ENCODE measurements at places on chromosomes 1 and 21.

DNA sequence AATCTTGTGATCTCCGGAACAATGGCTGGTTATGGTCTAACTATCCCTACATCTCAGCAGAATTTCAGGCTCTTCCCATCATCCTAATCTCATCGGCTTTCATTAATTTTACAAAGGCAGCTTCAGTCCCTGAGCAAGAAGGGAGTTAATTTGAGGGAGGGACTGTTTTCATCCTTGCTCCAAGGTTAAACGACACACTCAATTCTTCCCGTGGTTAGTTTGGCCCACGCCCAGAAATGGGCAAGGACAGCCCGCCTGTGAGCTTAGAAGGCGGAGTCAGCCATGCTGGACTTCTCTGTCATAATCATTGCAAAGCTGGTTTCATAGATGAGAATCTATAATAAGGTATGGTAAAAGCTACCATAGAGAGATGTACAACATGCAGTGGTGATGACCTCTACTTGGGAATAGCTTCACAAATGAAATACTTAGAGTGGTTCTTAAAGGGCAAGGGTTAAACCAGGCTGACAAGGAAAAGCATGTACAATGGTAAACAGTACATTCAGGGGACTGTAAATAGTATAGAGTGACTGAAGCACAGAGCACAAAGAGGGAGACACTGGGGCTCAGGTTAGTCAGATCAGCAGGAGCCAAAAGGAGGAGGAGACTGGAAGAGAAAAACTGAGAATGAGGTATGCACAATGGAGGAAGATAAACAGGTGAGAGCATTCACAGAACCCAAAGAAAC is 108.8 kb downstream of the SMYD3 start:
- DNase-seq, result no peak

- DNase-seq, result no peak
These were observed 263.9 kb downstream of the NTNG1 start for GRCh38 chr1:107404756-107405155.

- no peak for DNase-seq
These were observed 2.6 kb downstream of the LEFTY1 start for GRCh38 chr1:225886159-225887029.

DNA sequence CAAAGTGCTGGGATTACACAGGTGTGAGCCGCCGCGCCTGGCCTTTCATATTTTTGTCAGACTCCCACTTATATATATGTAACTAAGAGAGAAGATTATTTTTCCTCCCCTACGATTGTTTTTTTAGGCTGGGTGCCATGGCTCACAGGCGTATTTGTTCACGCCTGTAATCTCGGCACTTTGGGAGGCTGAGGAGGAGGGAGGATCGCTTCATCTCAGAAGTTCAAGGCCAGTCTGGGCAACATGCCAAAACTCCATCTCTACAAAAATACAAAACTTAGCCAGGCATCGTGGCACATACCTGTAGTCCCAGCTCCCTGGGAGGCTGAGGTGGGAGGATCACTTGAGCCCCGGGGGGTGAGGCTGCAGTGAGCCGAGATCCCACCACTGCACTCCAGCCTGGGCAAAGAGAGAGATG is 23.9 kb upstream of the ITLN2 start:
- no peak for DNase-seq

GRCh38 chr1:178609015-178609414 is 96.1 kb downstream of the TEX35 start:
- DNase-seq, result peak; percentile 48

DNA sequence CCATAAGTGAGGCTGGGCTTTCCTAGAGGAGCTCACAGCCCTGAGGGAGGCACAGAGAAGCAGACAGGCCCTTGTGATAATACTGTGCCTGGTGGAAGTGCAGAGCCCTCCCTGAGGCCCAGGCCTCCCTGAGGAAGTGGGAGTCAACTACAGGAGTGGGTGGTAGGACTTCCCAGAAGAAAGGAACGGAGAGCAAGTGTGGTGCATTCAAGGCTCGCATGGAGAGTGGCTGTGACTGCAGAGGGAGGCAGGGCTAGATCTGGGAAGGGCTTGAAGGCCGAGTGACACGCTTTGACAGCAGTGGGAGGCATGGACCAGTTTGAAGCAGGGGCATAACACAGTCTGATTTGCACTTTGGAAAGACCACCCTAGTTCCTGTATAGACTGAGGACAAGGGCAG is 37.3 kb downstream of the AZIN2 start:
- no peak for DNase-seq

- DNase-seq, result no peak
These were observed 4.2 kb downstream of the TMEM51 start for GRCh38 chr1:15157524-15158399.

DNA sequence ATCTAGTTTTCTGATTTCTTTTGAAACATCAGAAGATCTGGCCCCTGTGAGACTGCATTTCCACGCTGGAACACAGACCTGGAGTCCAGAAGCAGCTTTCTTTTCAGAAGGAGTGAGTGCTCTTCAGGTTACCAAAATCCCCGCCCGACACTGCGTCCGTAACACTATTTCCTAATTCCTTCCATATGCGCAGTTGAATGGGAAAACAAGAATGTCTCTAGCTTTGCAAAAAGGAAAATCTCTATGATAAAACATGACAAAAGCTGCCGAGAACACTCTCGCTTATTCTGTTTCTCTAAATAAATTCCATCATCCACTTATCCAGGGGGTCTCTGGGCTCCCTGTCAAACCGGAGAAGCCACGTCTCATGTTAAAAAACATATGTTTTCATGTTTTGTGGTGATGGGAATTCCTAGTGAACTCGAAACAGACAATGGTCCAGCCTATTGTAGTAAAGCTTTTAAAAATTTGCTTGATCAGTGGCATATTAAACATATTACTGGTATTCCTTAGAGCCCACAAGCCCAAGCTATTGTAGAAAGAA is 67.7 kb downstream of the PLD5 start:
- DNase-seq, result no peak

DNA sequence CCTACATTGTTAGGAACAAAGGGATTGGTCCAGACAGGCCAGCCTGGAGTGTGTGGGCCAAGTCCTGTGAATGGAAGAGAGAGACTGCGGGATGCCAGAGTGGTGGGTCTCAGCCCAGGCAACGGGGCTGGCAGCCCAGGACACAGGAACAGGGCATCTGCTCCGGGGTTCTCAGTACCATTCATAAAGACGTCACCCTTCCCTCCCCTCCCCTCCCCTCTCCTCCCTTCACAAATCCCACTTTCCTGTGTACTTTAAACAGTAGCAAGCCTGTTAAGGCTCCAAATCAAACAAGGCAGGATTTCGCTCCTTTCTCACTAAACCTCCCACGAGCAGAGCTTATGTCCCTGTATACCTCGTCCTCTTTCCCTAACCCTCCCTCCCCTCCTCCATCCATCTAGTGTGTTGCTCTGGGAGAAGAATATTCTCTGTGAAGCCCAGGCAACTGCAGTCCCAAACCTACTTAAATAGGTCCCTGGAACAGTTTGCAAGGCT is 4.2 kb upstream of the PLXNA2 start:
- DNase-seq, result no peak

DNA sequence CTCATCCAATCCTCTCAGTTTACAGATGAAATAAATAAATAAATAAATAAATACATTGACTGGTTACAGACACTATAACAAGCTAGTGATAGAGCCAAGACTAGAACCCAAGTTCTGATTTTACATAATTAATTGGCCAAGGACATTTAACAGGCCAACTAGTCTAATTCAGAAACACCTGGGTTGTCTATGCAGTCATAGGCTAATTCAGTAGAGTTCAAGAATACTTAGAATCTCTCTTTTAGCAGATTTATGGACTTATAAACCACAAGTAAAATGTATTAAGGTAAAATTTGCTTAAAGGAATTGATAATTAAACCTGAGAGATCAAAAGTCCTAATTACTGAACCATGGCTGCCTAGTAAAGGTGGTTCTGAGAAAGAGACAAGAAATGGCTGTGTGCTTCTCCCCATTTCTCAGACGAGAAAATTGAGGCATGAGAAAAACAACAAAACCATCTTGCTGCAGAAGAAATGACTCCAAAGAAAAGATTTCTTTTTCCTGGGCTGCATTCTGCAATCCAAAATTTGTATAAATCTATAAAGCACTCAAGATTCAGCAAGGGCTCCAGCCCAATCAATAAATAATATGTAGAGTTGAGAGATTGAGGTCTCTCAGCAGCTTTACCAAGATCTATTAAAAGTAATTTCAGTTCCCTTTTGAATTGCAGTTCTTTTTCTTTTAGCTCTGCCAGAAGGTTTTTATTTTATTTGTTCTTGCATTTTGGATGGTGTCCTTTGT is 98.3 kb downstream of the DUSP10 start:
- no peak for DNase-seq

DNA sequence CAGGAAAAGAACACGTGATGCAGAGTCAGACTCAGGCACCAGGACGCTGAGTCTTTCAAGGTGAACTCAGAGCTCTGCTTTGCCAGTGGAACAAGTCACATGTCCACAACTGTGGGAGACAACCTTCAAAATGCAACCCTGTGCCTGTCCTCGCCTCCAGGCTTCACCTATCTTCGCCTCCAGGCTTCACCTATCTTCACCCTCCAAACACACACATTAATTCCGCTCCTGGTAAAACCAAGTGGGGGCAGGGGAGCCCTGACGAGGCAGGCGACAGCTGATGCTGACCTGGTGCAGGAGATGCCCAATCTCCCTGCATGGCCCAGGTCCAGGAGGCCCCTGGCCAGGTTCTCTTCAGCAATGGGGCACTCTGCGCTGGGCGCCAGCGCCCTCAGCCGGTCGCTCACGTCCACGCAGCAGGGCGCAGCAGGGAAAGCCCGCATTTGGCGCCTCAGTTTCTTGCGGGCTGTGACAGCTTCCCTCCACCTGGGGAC is 28.0 kb upstream of the LSS start:
- no peak for DNase-seq

DNA sequence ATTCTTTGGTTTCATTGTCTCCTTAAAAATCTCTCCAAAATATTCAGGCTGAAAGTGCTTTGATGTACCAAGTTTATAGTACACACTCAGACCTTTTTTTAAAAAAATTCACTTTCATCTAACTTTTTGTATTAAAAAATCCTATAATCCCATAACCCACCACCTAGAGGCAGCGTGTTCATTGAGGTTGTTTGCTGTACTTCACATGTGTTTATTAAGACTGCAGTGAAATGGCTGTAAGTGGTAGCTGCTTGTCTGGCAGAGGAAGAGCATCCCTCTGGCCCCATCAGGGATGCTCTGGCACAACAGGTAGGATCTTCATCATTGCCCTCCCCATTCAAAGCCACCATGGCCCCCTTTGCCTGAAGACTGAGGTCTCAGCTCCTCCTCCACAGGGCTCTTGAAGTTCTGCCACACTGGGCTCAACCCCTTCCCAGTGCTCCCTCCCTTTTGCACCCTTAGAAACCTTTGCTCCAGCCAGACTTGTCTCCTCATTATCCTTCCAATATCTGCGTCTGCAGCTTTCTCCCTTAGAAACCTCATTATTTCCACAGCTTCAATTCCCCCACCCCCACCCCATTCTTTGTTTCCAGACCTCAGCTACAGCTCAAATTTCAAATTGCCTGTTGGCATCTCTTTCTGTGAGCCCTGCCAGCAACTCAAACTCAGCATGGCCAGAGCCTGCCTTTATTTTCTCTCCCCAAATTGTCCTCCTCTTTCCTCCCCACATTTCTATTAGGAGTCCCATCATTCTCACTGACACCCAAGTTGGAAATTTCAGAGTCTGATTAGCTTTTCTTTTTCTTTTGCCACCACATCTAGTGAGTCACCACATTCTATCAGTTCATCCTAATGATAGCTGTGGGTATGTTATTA is 369.6 kb upstream of the USP24 start:
- peak; percentile 75 for DNase-seq

- DNase-seq, result no peak
These were observed 117.7 kb downstream of the FGGY start for GRCh38 chr1:59414406-59415133.
